K562 (cell line): ENCODE measurements at places on chromosomes 4 and X. TPM values are rescaled to one million over a fixed set of nuclear protein-coding genes. Genes with fewer than 3 reads are reported as not detected.

DNA sequence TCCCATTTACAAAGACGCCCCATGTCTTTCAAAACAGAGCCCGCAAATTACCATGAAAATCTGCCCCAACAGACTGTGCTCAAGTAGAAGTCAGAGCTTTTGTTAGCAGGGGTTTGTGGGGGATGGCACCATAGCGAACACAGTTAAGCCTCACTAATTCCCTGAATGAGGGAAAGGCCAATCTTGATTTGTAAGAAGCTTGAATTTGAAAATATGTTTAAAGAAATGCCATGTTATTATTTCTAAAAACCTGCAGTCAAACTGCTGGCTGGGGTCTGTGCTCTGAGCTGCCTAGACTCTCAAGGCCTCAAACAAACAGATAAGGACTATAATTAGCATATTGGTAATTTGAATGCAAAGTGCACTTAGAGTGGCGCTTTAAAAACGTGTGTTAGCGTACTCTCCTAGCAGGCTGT, 9.4 kb upstream of the PAK3 start:
- no peaks in the 10 kb centered on the region for H3K4me1 ChIP-seq
- H3K36me3 ChIP-seq: no peaks in the 10 kb centered on the region
- H3K27ac ChIP-seq: no peak overlapping the region
- no peaks in the 10 kb centered on the region for H3K27me3 ChIP-seq
- no peak overlapping the region for H3K4me3 ChIP-seq

- H3K4me1 ChIP-seq: no peaks in the 10 kb centered on the region
- no peak overlapping the region for H3K27ac ChIP-seq
- H3K27me3 ChIP-seq: no peaks in the 10 kb centered on the region
- DNase-seq: peak; percentile 7
Measured at GRCh38 chr4:181569553-181569952, 673.6 kb upstream of the TENM3 start.

DNA sequence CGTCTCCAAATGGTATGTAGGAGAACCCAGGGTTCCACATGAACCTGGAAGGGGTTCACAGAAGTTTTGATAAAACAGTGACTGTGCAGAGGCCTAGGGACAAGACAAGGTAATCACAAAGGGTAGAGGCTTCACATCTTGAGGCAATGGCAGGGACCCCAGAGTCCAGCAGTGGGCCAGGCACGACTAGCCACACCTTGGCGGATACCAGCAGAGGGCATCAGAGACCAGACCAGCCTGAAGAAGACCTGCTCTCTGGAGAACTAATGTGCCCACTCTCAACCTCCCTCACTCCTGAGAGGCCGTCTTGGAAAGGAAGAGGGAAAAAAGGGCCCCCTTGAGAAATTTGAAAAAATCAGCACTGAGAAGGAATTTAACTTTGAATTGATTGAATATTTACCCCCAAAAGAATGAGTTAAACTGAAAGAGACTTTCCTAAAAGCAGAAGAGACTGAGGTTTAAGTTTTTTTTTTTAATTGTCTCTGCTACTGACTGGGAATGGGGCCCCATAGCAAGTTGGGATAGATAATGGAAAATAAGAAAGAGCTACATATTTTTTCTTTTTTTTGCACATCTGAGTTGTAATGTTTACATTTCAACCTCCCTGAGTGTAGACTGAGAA, 243.8 kb upstream of the JADE1 start:
- H3K4me3 ChIP-seq: no peak overlapping the region
- H3K27me3 ChIP-seq: no peaks in the 10 kb centered on the region
- peaks cover 6% of the 10 kb centered on the region; the same call in 1 of the 2 replicates for H3K4me1 ChIP-seq
- H3K36me3 ChIP-seq: no peaks in the 10 kb centered on the region

The TENM3 gene
- 0.02 and 0.04 TPM in 2 replicates for total RNA-seq
